ENCODE measurements at places on chromosomes 3 and 15. TPM values are rescaled to one million over a fixed set of nuclear protein-coding genes. Genes with fewer than 3 reads are reported as not detected.

DNA sequence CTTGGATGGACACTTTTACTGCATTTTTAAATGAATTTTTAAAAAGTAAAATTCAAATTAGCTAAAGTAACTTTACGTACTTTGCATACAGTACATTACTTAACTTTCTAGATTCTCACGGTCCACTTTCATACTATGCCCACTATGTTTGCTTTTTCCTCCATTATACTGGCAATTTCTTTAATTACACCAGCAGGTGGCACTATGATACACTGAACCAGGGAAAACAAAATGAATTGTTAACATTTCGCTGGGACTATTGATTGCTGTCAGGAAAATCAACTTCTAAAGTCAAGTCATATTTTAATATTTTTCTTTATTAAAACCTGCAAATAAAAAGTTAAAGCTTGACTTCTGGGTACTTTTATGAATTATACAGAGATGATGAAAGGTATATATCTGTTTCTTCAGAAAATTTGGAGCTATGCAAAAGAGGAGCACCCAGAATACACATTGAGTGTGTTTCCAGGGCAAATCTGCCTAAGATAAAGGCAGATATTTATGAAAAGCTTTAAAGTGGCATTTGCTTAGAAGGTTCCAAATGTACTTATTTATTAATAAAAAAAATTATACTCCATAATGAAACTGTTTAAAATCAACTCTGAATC lies 21.8 kb upstream of the POU1F1 start:
- DNase-seq, result peak; percentile 20

GRCh38 chr3:184610245-184610871 lies 48.8 kb downstream of the EPHB3 start:
- no peak for DNase-seq

- DNase-seq, result no peak
Observed at GRCh38 chr15:30877070-30877469, 26.6 kb upstream of the FAN1 start.

Gene NPAP1
- 1.9 TPM for total RNA-seq

Gene DCBLD2
- 55.3 TPM for total RNA-seq

Gene EXD1
- 0.09 TPM for total RNA-seq

Measured in cerebellum (tissue), 4 donors.